Mesenchymal stem cell (in vitro differentiated cells and primary cell): ENCODE measurements at places on chromosomes 11 and 22.
A peak's percentile ranks its signal among the peaks of the same experiment; 100 is the strongest.

GRCh38 chr11:33874910-33875490 lies 16.9 kb downstream of the LMO2 start:
- no peak for DNase-seq

DNA sequence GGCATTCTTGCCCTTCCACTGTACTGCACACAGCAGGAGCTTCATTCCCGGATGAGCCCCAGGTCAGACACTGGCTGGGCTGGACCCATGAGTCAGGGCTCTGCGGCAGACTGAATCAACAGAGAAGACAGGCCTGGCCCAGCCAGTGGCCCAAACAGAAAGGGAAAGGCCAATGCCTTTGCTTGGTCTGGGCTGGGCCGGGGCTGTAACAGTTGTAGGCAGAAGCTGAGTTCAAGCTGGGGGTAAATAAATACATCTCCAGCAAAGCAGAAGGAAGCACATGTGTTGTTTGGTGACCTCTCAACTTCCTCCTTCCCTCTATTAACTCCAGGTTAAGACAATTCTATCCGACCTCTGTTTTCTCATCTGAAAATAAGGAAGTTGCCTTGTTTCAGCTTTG lies 1.8 kb upstream of the SMIM35 start:
- no peak for DNase-seq

DNA sequence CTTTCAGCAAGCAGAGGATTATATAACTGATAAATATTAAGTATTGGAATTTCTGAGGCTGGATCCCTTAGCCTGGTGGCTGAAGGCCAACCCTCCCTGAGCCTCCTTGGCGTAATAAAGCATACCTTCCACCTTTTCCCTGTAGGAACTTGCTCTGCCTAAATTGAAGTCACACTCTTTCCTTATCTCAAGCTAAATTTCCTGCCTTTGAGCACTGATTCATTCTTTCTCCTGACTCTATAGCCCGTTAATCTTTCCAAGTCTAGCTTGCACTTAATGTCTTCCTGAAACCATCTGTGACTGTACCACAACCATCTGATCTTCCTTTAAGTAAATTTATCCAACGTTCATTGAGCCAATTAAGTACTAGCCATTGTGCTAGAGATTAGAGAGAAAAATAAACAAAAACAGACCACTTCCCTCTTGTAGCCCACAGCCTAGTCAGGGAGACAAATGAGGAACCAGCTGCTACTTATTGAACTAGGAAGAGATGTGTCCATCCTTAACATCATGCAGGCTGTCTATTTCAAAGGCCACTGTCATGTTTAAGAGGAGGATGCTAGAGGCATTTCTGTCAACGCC lies 62.9 kb downstream of the GRK3 start:
- peak; percentile 47 for DNase-seq

DNA sequence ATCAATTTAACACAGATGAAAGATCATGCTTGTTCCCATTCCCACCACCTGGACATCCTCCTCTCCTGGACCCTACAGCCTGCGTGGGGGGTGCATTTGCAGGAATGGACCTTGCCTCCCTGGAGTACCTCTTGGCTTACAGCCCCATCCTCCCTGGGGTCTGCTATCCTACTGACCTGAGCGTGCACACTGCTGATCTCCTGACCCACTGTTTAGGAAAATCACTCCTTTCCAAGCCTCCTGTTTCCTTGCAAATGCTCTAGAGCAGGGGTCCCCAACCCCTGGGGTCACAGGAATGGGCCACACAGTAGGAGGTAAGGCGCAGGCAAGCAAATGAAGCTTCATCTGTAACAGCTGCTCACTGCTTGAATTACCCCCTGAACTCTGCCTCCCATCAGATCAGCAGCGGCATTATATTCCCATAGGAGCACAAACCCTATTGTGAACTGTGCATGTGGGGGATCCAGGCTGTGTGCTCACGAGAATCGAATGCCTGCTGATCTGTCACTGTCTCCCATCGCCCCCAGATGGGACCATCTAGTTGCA lies 88.2 kb upstream of the SEPTIN5 start:
- no peak for DNase-seq

DNA sequence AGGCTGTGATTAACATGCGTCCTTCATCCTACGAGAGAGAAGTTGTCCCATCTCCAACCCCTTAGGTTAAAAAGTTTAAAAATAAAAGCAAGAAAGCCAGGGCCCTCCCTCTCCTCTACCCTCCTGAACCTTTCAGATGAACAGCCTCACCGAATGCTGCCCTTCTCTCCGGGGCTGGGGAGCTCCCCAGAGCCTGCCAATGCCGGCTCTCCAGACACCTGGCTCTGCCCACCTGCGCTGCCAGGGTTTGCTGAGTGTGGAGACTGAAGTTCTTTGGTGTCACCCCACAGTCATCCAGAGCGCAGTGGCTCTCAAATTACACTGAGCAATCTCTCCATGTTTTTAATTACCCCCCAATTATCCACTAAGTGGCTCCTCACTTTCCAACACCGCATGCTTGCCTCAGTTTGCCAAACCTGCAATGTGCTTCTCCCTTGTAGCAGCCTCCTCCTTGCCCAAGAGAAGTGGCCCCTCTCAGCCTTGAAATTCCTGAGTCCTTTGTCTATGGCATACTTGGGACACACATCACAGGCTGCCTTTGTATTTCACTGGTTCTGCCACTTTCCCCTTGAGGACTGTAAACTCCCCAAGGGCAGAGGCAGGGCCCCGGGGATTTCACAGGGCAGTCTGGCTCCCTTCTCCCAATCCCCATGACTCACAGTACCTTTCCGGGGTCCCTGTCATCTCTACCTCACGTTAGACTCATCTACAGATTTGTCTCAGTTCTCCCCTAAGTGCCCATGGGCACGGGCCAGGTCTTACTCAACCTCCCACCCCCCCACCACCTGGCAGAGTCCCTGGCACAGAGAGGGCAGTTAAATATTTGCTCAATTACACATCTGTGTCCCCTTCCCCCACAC lies 2.0 kb downstream of the MYH9 start:
- peak; percentile 70 for DNase-seq
